Stimulated activated memory B cell treated with anti-CD40 and anti-IgM and Interleukin-4, amounts not matched to agents 10 μg/mL and 1 μg/mL and 100 μg/mL, for 72 hours (primary cell): ENCODE measurements at places on chromosomes 4 and X.

GRCh38 chr4:4368809-4369580 is 17.9 kb upstream of the NSG1 start:
- no peak for ATAC-seq

DNA sequence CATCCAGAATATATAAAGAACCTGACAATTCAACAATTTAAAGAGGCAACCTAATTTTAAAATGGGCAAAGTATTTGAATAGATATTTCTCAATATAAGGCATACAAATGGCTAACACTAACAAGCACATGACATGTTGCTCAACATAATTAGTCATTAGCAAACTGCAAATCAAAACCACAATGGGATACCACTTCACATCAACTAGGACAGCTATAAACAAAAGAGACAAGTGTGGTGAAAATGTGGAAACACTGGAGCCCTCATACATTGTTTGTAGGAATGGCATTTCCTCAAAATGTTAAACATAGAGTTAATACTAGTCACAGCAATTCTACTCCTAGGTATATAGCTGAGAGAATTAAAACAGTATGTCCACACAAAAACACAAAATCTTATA is 96.7 kb downstream of the CORIN start:
- ATAC-seq: no peak

- peak; percentile 69 for ATAC-seq
These were observed 2.5 kb downstream of the NYX start for GRCh38 chrX:41449615-41450014.

GRCh38 chr4:170271723-170272122 is 182.0 kb upstream of the AADAT start:
- ATAC-seq: no peak

DNA sequence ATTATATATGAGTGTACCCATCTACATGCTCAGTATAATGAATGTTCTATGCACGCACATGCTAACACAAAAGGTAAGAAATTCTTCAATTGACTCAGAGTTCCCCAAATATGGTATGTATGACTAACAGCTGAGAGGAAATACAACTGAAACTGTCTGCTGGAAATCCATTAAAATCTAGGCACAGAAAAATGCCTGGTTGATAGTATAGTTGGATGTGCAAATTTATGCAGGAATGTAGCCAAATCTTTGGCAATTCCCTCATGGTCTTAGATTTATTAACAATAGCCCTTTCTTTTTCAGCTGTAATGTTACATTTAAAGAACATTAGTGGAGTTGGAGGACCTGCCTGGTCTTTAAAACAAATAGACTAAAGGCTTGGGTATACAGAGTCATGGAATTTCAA is 5.5 kb downstream of the CAMK2D start:
- ATAC-seq: peak; percentile 90
